ENCODE measurements at places on chromosomes 1 and 21.

GRCh38 chr1:118396829-118397495 is 211.9 kb upstream of the SPAG17 start:
- no peak for DNase-seq

GRCh38 chr1:38497921-38498656 is 361.5 kb downstream of the RRAGC start:
- no peak for DNase-seq

GRCh38 chr1:84190455-84190854 is 46.4 kb downstream of the PRKACB start:
- no peak for DNase-seq

- no peak for DNase-seq
These were observed 49.6 kb downstream of the SLC37A1 start for GRCh38 chr21:42563261-42563660.

- DNase-seq: no peak
These were observed 13.7 kb upstream of the RHEX start for GRCh38 chr1:206039046-206039973.

DNA sequence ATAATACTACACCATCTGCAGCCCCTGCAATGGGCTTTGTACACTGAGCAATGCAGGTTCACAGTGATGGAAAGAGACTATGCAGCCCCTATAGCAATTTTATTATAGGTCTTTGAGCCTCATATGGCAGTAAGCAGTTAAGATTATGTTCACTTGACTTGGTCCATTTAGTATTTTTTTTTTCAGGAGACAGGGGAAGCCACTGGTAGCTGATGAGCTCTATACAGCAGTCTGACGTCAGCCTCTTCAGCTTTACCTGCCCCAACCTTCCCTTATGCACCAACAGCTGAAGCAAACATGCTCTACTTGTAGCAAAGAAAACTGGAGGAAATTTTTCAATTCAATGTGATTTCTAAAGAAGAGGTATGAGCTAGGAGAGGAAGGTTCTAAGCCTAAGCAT is 32.2 kb downstream of the AIDA start:
- DNase-seq: no peak

DNA sequence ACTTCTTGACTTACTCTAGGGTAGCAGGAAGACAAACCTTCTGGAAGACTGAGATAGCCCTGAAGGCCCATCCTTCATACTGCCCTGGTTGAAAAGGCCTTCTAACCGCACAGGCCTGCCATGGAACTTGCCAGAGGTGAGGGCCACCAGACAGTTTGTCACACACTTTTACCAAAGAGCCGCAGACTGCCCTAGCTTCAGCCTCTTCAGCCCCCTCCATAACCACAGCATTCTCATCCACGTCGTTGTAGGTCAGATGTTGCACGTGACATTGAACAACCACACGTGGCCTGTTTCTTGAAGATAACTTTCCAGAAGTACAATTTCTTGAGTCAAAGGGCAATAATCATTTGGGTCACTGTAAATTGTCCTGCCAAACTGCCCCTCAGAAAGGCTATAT is 18.9 kb downstream of the ZNF362 start:
- DNase-seq: no peak

DNA sequence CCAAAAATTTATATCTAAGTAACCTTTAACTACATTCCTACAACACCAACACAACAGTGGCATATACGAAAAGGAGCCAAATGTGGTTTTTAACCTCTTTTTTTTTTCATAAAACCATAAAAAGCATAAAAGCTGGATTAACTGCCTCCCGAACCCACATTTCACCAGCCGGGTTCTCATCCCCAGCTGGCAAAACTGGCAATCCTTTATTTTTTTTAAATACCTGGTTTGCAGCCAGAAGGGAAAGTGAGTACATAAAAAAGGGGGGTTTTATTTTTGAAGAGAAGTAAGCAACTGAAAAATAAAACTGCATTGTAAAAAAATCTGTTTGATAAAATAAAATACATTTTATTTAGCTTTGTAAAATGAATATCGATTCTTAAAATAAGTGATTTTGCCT is 295.4 kb downstream of the AKT3 start:
- no peak for DNase-seq

DNA sequence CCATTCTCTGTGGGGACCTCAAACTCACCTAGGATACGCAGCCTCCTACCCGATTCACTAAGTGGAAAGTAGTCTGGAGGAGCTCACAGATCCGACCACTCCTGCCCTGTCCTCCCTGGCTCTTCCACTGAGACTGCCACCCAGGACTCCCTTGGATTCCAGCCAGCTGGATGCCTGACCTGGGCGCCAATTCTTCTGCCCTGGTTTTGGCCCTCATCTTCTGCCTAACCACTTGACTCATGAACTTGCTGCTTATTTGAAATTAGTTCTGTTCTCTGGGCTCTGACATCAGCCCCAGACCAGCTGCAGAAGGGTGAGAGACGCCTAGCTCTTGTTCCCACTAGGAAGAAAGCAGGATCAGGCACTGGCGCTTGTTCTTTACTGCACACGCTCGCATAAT is 48.9 kb downstream of the SLC35D1 start:
- no peak for DNase-seq

- no peak for DNase-seq
These were observed 6.5 kb downstream of the F3 start for GRCh38 chr1:94535095-94535494.

DNA sequence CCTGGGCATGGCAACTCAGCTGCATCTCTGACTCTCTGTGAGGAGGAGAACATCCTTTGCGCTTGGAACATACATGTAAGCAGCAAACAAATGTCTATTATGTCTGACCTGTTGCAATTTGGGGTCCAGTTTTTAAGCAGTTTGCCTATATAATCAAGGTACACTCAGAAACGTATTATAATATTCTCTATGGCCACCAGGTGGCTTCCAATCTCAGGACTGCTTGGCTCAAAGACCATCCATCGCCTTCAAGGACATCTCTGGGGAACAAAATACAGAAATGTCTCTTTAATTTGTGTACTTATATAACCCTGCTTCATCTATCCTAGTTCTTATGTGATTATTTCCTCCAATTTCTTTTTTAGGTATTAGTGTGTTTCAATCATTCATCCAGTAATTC is 227.2 kb downstream of the OLFM3 start:
- DNase-seq: no peak

All from CD4-positive, alpha-beta T cell treated with Interleukin-15 for 1 hour (primary cell).